ENCODE measurements at places on chromosomes 13 and 19.

- no peak for DNase-seq
These were observed 273.8 kb downstream of the SLITRK6 start for GRCh38 chr13:85525411-85525810.

GRCh38 chr13:24618011-24618955 is 61.9 kb upstream of the ATP12A start:
- DNase-seq: peak; percentile 64

DNA sequence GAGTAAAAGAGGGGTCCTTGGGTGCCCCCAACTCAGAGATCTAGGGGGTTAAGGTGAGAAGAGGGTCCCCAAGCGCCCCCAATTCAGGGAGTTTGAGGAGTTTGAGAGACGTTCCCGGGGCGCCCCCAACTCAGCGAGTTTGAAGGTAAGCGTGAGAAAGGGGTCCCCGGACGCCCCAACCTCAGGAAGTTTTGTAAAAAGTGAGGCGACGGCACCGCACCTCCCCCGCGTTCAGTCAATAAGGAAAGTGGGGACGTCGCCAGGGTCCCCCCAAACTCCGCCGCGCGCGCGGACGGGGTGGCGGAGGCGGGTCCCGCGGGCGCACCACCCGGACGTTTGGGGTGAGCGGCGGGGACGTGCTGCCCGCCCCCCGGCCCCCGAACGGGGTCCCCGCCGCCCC is 353 bp downstream of the RFX2 start:
- no peak for DNase-seq

- DNase-seq: no peak
These were observed 3.1 kb downstream of the ZNF383 start for GRCh38 chr19:37221136-37221535.

- no peak for DNase-seq
These were observed 2.2 kb downstream of the PRR22 start for GRCh38 chr19:5782322-5782721.

DNA sequence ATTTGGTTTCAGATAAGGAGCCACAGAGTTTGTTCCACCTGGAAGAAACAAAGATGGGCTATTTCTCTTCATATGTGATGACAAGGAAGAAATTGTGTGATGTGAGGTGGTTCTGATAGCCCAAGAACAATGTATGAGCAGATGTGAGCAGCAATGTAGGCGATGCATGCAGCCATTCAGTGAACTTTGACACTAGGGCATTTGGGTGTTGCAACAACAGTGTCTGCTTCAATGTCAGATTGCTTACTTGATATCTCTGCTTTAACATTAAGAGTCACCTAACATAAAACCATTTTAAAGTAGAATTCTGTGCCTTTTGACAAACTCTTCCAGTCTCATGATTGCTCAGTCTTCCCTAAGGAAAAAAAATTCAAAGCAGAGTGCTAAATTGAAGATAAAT is 865.4 kb downstream of the SLITRK6 start:
- DNase-seq: no peak

DNA sequence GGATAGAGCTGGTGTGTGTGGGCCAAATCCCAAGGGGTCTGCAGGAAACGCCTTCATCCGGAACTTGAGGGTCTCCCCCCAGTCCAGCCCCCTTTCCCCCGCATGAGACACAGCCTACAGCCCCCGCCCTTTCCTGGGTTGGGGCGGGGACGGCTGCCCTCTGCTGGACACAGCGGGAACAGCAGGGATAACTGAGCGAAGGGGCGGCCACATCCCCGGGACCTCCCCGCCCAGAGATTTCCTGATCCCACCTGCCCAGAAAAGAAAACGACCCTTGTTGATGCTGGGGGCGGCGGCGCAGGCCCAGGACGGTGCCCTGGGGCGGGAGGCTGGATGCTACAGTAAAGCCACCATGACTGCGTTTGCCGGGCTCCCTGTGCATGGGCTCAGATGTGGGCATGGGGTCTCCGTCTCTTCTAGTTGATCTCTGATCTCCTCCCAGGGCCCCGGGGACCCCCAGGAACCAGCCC is 14.2 kb downstream of the ONECUT3 start:
- DNase-seq: peak; percentile 67
